Ovary (tissue), 10 donors: ENCODE measurements at places on chromosomes 11 and 22. TPM values are rescaled to one million over a fixed set of nuclear protein-coding genes. Genes with fewer than 3 reads are reported as not detected.

DNA sequence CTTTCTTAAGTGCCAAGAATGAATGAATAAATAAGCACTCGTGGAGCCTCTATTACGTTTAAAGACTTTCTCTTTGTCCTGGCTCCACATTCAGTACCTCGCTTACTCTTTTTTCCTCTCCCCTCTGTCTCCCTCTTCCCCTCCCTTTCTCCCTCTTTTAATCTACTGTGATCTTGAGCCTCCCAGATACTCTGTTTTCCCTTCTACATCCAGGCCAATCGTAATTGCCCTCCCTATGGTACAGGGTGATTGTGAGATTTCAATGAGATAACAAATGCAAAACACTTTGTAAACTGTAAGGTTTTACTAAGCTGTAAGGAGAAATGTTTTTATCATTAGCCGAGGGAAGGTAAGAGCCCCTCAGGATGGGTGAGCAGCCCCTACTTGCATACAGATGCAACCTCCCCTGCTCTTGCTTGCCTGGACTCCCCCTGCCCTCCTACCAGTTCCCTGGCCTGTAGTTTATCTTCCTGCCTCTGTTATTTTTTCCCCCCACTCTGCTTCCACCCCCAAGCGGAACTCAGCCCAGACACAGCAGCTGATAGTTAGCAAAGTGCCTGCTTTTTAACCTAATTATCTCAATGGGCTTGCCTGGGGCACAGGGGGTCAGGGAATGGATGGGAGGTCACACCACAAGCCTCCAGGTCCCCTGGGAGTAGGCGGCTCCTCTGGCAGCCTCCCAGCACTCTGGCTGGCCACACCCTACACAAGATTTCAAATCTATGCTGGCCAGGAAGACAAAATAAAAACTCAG lies 76.9 kb upstream of the CADM1 start:
- no peak for DNase-seq

Gene AMOTL1
- total RNA-seq: 13.6 TPM

Gene MUC2
- total RNA-seq: 0.02 TPM

- DNase-seq: no peak
These were observed 93.9 kb downstream of the PKNOX2 start for GRCh38 chr11:125258291-125259032.

GRCh38 chr11:9625728-9626127 lies 38.1 kb upstream of the SWAP70 start:
- DNase-seq: no peak

- DNase-seq: no peak
These were observed 10.2 kb downstream of the SERPIND1 start for GRCh38 chr22:20783844-20784723.

GRCh38 chr11:66042227-66042995 lies 6.5 kb downstream of the GAL3ST3 start:
- DNase-seq: no peak

- no peak for DNase-seq
These were observed 56.8 kb upstream of the THY1 start for GRCh38 chr11:119479685-119480275.

Gene KCNJ4
- not detected for total RNA-seq

DNA sequence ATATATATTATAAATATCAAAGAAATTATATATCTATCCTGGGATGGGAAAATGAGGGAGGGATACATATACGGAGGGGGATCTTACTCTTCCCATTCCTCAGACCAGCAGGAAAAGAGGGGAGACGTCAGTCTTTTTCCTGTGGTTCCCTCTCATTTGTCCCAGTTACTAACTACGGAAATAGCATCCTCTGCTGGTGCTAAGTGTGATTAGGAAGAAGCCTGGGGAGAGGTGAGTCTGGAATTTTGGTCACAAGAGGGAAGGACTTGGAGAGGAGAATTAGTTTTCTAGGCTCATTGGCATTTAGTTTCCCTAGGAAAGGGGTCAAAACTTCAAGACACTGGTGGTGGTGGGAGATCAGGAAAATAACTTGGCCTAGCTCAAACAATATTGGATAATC lies 11.6 kb downstream of the MED19 start:
- no peak for DNase-seq
